ENCODE measurements at places on chromosomes 12 and 14.
A peak's percentile ranks its signal among the peaks of the same experiment; 100 is the strongest.

GRCh38 chr14:27836386-27836785, 930.2 kb upstream of the FOXG1 start:
- no peak for DNase-seq

GRCh38 chr12:4307593-4308333, 13.2 kb upstream of the TIGAR start:
- DNase-seq: peak; percentile 82

DNA sequence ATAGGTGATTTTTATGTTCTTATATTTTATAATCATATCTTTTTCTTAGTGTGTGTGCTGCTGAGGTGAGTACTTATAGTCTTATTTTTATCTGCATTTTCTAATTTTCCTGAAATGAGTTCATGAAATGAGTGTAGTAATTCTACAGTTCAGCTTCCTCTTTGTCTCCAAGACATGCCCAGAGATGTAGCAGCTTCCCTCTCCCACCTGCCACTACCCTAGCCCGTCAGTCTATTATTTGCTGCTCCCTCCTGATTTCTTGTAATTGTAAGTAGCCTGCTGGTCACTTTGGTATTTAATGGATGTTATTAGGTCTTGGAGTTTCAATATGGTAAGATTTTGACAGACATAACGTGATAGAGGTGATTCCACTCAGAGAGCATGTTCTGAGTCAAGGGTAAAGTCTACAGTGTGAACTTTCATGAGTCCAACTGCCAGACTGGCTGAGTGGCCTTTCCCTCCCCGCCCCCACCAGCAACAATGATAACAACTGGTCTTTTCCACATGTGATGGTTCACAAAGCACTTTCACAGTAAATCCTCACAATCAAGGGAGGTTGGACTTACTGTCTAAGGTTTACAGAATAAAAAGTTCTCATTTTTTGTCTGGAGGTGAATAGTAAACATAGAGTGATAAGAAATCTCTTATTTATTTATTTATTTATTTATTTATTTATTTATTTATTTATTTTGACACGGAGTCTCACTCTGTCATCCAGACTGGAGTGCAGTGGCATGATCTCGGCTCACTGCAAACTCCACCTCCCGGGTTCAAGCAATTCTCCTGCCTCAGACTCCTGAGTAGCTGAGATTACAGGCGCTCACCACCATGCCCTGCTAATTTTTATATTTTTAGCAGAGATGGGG, 4.2 kb upstream of the RIPK3 start:
- peak; percentile 28 for DNase-seq

DNA sequence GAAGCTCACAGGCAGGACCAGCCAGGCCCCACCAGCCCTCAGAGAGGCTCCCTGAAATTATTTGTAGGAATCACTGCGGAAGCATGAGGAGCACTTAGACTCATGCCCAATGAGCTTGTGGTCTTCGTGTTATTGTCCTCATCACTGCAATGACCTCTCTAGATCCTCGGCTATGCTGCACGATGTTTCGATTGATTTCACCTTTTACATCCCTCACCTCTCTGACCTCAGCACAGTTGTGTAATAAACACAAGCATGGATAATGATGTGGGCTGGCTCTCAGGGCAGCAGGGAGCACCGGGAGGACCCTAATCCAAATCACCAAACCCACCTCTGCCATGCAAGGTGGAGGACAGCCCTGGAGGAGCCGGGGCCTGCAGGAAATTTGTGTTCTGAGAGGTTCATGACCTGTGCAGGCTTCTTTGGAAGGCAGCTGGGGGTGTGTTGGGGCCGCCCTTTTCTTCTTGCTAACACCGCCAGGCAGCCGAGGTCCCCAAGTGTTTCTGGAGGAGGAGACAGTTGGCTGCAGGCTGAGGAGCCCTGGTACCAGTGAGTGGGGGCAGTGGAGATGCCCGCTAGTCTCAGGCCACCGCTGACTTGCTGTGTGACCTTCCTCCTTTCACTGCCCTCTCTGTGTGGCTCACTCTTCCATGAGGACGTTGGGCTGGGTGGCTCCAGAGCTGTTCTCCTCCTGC, 29.5 kb upstream of the EML1 start:
- no peak for DNase-seq

DNA sequence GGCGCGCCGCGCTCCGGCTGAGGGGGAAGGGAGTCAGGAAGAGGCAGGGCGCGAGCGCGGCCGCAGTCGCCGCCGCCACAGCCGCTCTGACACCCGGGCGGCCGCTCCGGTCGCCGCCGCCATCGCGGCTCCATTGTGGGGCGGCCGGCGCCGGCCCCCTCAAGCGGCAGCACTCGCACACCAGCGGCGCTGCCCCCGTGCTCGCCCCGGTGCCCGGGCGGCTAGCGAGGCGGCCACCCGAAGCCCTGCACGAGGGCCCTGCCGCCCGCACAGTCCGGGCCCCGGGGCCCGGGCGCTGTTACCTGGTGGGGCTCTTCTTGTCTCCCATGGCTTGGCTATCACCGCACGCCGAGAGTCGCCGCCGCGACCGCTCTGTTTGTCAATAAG, 202 bp downstream of the YAF2 start:
- no peak for DNase-seq

DNA sequence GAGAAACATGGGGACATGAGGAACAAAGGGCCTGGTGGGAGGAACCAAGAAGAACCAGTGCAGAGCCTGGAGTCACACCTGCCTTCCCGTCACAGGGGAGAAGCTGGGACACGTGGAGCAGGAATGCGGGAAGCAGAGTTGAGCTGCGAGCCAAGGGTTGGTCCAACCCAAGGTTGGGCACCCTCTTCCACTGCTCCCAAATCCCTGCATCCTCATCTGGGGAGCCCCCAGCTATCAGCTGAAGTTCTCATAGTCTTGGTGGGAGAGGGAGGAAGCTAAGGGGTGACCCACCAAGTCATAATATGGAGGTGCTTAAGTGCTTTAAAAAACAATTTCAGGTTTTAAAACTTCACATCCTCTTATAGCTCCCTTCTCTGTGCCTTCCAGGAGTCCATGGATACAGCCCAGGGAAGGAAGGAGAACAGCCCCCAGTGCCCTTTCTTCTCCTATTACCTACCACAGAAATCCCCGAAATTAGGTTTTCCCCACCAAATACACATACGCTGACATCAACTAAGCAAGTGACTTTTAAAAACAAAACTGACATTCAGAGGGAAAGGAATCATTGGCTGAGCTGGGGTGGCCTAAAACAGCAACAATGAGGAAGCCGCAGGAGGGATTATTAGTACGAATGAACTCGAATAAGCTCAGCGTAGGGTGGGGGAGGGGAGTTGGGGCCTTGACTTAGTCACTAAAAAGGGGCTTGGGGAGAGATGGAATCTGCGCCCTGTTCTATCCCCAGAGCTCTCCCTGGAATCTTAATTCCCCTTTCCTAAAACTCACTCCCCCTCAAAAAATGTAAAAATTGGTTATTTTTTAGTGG, 4.5 kb downstream of the MYL6 start:
- no peak for DNase-seq
